Small intestine (tissue), 16 donors: ENCODE measurements at places on chromosomes 6 and 20.

DNA sequence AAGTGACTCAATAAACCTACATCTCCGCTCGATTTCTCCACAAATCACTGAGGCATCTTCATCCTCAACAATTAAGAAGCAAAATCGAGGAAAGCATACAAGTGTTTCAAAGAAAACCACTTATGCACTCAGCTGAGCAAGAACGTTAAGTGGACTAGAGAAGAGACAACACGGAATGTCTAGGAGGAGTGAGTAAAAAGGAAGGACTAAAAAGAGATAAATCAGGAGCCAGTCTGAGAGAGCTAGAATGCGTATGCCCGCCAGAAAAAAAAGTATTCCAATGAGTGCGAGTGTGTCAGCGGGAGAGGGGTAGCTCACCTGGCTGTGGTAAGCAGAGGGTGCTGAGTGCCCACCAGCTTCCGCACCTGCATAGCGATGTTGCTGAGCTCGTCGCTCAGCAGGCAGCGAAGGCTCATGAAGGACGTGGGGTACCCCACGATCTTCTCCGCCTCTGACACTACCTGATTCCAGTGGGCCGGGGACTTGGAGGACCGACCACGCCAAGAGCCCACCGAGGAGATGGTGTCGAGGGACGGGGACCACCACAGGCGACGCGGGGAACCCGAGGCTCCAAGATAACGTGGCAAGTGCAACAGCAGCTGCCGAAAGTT, 587 bp downstream of the PDSS2 start:
- H3K27me3 ChIP-seq: peaks cover 5% of the 10 kb centered on the region
- no peaks in the 10 kb centered on the region for H3K4me1 ChIP-seq

DNA sequence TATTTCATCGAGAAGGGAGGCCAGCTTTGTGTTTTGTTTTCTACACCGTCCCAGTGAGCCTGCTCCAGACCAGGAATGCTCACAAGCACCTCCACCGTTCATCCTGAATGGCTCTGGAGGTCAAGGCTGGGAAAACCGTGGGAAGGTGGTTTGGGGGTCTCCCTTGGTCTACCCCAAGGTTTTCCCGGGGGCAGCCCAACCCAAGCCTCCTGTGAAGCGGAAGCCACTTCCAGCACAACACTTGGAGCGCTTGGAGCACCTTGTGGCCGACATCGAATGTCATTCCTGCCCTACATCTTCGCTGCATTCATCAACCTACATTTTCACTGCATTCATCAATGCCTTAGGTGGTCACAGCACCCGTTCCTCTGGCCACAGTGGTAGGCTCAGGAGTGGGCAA, 255.6 kb upstream of the PMEPA1 start:
- H3K36me3 ChIP-seq: no peaks in the 10 kb centered on the region
- H3K4me1 ChIP-seq: no peaks in the 10 kb centered on the region
- no peaks in the 10 kb centered on the region for H3K27me3 ChIP-seq
- H3K27ac ChIP-seq: no peak overlapping the region
- H3K4me3 ChIP-seq: no peak overlapping the region
- no peak for DNase-seq

GRCh38 chr20:34452281-34452982, 63.8 kb upstream of the DYNLRB1 start:
- no peak overlapping the region for H3K27ac ChIP-seq
- no peaks in the 10 kb centered on the region for H3K4me1 ChIP-seq
- H3K27me3 ChIP-seq: no peaks in the 10 kb centered on the region
- no peak overlapping the region for H3K4me3 ChIP-seq
- H3K36me3 ChIP-seq: peaks cover 10% of the 10 kb centered on the region

GRCh38 chr6:119446115-119446554, 96.6 kb upstream of the MAN1A1 start:
- no peaks in the 10 kb centered on the region for H3K36me3 ChIP-seq
- no peak overlapping the region for H3K4me3 ChIP-seq
- DNase-seq: no peak
- peaks cover 3% of the 10 kb centered on the region for H3K4me1 ChIP-seq
- peak overlapping the region; percentile 6 for H3K27ac ChIP-seq
- H3K27me3 ChIP-seq: no peaks in the 10 kb centered on the region

- no peak overlapping the region for H3K4me3 ChIP-seq
- no peak overlapping the region for H3K27ac ChIP-seq
- no peaks in the 10 kb centered on the region for H3K27me3 ChIP-seq
- H3K4me1 ChIP-seq: no peaks in the 10 kb centered on the region
These were observed 217.3 kb upstream of the PREP start for GRCh38 chr6:105619971-105620741.

DNA sequence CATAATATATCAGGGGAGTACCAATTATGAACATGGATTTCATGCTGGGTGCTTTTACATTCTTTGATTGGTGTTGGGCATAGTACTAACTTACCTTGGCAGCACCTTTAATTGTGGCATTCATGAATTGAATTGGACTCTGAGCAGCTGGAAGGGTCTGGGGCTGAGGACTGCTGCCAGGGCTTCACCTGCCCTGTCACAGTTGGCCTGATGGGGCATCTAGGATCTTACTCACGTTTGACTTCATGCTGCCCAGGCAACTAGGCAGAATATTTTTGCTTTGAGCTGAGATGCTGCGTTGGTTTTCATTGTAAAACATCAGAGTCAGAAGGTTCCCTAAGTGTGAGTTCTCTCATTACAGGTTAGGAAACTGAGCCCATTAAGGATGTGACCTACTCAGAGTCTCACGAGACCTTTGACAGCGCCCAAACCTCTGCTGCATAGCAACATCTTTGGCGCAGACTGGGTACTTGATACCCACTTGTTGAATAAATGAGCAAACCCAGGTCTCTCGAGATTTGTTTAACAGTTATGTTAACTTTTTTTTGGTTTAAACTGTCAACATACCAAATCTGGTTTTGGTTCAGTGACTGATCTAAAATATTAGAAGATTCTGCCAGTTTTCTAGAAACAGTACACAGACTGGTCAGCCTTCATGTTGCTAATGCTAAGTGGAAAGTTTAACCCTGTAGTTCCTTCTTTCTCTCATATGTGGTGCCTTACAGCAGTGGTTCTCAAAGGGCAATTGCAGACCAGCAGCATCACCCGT, 104.9 kb downstream of the TCP11 start:
- no peaks in the 10 kb centered on the region for H3K36me3 ChIP-seq
- no peak overlapping the region for H3K4me3 ChIP-seq
- no peak overlapping the region for H3K27ac ChIP-seq
- peaks cover 6% of the 10 kb centered on the region for H3K4me1 ChIP-seq
- no peaks in the 10 kb centered on the region for H3K27me3 ChIP-seq

GRCh38 chr20:25016471-25016870, 23.9 kb upstream of the APMAP start:
- H3K27ac ChIP-seq: peak overlapping the region; percentile 42
- no peak for DNase-seq
- H3K4me3 ChIP-seq: no peak overlapping the region
- peaks cover 90% of the 10 kb centered on the region for H3K36me3 ChIP-seq
- H3K27me3 ChIP-seq: no peaks in the 10 kb centered on the region

DNA sequence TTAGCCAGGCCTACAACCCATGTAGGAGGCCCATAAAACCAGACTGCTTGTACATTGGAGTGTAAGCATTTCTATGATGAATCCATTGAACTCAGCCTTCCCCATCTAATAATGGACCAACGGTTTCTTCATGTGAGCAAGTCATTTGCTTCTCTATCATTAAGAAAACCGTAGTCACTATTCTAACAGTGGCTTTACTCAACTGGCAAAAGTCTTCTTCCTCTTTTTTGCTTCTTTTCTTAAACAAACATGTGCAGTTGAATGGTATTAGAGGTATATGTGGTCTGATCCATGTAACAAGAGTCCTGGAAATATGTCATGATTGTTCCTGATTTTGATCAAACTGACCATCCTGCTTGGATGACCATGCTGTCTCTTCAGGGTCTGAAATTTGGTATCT, 132.4 kb upstream of the STXBP5 start:
- DNase-seq: no peak
- no peak overlapping the region for H3K27ac ChIP-seq
- no peak overlapping the region for H3K4me3 ChIP-seq

DNA sequence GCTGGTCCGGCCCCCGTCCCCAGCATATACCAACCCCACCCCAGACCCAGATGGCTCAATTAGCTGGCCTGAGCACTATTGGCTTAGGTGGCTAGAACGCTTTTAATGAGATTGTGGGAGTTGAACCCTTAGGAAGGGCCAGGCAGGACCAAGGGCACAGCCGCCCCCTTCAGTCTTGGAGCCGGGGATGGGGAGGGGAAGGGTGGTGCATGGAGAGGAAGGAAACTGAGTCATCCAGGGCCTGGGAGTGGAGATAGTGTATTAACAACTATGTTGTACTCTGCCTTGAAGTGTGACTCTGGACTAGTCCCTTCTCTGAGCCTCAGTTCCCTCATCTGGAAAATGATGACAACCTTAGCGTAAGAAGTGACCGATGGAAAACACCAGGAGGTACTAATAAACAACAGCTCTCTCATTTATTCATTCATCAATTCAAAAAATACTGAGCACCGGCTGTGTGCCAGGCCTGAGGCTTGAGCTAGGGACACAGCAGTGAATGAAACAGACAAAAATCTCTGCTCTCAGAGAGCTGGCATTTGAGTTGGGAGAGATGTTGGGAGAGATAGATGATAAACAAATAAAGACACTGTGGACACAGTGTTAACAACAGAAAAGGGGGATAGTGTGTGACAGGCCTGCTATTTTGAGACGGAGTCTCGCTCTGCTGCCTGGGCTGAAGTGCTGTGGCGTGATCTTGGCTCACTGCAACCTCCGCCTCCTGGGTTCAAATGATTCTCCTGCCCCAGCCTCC, 11.5 kb downstream of the PEDS1 start:
- H3K4me3 ChIP-seq: no peak overlapping the region
- H3K36me3 ChIP-seq: peaks cover 4% of the 10 kb centered on the region
- H3K4me1 ChIP-seq: peaks cover 5% of the 10 kb centered on the region
- no peaks in the 10 kb centered on the region for H3K27me3 ChIP-seq
- H3K27ac ChIP-seq: no peak overlapping the region

DNA sequence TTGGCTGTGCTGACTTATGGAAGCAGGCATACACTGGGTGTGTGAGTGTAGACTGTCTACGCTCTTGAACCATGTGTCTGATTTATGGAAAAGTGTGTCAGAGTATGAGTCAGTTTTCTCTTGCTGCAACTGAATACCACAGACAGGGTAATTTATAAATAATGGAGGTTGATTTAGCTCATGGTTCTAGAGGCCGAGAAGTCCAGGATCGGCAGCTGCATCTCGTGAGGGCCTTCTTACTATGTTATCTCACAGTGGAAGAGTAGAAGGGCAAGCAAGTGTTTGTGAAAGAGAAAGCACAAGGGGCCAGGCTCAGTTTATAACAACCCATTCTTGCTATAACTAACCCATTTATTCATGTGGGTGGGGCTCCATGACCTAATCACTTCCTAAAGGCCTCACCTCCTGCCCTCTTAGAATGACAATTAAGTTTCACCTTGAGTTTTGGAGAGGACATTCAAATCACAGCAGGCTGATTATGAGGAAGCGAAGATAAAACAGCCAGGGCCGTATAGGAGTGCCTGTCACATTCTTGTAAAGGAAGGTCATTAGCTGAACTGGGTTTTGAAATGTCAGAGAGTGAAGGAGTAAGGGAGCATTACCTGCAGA, 6.7 kb downstream of the GPR31 start:
- no peak overlapping the region for H3K27ac ChIP-seq
- no peaks in the 10 kb centered on the region for H3K36me3 ChIP-seq
- no peak overlapping the region for H3K4me3 ChIP-seq
- no peaks in the 10 kb centered on the region for H3K27me3 ChIP-seq
- H3K4me1 ChIP-seq: no peaks in the 10 kb centered on the region

DNA sequence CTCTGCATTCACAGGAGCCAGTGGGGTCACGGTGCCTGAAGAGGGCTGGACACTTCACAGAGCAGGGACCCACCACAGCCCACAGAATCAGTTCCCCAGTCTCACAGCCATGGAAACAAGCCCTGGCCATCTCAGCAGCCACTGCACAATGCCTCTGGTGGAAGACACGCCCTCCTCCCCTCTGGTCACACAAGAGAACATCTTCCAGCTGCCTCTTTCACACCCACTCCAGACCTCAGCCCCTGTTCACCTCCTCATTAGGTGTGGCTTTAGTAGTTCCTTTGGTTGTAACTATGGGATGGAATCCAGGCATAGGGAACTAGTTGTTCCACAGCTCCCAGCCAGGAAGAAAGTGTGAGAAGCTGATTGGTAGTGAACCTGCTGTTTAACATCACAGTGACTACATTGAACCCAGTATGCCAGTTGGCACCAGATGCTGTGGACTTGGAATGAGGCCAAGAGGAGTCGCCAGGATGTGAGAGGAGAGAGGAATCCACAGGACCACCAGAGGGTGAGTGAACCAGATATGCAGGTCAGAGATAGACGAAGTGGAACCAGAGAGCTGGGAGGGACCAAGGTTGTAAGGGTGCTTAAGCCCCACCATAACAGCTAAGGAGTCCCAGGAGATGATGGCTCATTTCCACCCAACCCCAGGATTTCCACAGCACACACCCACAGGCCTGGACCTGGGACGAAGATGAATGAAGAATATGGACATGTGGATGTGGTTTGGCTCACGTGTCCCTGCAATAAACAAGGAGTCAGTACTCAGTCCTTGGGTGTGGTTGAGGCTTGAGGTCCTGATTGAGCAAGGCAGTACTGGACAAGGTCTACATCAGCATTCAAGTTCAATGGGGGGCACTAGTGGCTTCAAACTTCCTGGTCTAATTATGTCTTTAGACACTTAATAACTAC, 8.8 kb upstream of the BTN3A3 start:
- H3K4me3 ChIP-seq: no peak overlapping the region
- DNase-seq: peak; percentile 39
- H3K36me3 ChIP-seq: peaks cover 6% of the 10 kb centered on the region
- H3K27me3 ChIP-seq: no peaks in the 10 kb centered on the region

DNA sequence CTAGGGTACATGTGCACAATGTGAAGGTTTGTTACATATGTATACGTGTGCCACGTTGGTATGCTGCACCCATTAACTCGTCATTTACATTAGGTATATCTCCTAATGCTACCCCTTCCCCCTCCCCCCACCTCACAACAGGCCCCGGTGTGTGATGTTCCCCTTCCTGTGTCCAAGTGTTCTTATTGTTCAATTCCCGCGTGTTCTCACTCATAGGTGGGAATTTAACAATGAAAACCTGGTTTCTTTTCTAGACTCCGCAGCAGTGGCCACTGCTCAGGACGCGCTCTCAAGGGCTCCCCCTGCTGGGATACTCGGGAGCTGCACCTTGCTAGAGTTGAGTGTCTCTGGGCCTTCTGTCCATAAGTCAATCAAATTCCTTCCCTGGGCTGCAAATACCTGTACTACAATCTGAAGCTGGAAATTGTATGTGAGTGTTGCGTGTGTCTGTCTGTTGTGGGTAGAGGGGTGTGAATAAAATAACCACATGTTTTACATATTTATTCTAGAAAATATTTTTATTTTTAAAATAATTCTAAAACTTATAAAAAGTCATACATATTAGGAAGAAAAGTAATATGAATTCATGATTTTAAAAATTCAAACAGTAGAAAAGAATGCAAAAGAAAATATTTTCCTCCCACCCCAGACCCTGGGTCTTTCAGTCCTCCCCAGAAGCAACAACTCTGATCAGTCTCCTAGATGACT, 8.2 kb upstream of the CEP250 start:
- H3K4me3 ChIP-seq: peak overlapping the region; percentile 31
- H3K27ac ChIP-seq: no peak overlapping the region
- H3K36me3 ChIP-seq: no peaks in the 10 kb centered on the region
- no peaks in the 10 kb centered on the region for H3K4me1 ChIP-seq
- DNase-seq: peak; percentile 92

GRCh38 chr20:4502756-4503155, 219.0 kb upstream of the PRND start:
- H3K4me1 ChIP-seq: no peaks in the 10 kb centered on the region
- no peak overlapping the region for H3K4me3 ChIP-seq
- no peak for DNase-seq
- no peaks in the 10 kb centered on the region for H3K27me3 ChIP-seq
- no peaks in the 10 kb centered on the region for H3K36me3 ChIP-seq
- no peak overlapping the region for H3K27ac ChIP-seq
